ENCODE measurements at places on chromosomes 1 and 21.
A peak's percentile ranks its signal among the peaks of the same experiment; 100 is the strongest.

DNA sequence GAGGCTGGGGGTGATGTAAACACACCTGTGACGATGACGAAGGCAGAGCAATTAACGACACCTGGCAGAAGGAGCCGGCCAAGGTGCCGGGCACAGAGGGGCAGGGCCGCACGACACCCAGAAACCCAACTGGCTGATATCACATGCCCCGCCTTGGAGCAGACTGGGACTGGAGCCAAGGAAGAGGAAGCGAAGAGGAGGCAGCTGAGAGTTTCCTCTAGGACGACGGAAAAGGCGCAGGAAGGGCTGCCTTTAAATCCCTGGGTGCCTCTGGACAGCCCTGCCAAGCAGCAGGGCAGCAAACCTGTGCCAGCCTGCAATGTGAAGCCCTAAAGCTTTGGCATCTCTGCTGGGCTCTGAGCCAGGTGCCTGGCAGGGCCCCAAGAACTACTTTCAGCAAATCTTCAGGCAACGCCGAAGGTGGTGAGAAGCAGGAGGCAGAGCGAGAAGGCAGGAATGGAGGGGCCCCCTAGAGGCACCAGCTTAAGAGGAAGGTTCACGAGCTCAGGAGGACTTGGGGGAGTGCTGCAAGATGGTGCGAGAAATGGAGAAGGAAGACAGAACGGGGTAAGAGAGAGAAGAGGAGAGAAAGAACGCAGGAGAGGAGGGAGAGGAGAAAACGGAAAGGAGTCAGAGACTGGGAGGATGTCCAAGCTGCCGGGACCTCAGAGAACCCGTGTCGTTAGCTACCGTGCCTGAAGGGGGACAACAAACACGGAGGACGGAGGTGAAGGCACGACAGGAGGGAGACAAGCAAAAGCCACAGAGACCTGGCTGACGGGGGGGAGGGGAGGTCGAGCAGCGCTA lies 25.3 kb upstream of the PEF1 start:
- DNase-seq, result peak; percentile 9

DNA sequence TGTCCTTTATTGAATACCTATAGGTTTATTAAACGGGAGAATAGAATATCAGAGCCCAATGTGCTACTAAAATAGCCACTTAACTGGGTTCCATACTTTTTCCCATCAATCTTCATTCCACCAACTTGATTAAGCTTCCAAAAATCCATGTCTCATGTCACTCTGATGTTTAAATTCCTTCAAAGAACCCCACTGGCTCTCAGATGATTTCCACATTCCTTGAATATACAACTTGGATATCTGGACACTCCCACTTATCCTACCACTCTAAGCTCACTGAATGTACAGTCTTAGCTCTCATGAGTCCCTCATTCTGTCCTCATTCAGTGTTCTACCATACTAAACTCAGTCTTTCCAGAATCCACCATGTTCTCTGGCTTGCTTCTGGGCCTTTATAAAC lies 21.1 kb downstream of the COL11A1 start:
- no peak for DNase-seq

DNA sequence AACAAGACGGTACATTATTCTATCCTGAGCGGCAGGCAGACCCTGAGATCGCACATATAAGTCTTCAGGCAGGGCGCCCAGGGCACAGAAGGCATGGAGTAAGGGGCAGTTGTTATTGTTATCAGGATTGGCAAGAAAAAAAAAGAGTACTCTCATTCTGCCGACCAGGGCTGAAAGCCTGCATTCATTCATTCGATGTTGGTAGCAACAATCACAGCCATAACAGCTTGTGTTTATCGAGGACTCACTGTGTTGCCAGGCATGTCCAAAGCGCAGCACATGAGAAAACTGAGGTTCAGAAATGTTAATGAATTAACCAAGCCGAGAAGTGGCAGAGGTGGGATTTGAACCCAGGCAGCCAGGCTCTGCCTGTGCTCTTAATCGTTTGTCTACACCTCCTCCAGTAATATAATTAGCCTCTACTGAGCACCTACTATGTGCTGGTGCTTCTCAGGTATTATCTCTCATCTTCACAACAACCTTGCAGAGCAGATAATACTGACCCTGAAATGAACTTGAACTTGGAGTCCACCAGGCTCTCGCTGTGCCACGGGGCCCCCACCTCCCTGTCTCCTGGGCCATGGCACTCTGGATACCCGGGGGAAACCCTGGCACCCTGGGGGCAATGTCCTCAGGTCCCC lies 56.2 kb downstream of the TAS1R2 start:
- no peak for DNase-seq

- no peak for DNase-seq
Observed at GRCh38 chr1:165381745-165382505, 25.4 kb upstream of the LMX1A start.

DNA sequence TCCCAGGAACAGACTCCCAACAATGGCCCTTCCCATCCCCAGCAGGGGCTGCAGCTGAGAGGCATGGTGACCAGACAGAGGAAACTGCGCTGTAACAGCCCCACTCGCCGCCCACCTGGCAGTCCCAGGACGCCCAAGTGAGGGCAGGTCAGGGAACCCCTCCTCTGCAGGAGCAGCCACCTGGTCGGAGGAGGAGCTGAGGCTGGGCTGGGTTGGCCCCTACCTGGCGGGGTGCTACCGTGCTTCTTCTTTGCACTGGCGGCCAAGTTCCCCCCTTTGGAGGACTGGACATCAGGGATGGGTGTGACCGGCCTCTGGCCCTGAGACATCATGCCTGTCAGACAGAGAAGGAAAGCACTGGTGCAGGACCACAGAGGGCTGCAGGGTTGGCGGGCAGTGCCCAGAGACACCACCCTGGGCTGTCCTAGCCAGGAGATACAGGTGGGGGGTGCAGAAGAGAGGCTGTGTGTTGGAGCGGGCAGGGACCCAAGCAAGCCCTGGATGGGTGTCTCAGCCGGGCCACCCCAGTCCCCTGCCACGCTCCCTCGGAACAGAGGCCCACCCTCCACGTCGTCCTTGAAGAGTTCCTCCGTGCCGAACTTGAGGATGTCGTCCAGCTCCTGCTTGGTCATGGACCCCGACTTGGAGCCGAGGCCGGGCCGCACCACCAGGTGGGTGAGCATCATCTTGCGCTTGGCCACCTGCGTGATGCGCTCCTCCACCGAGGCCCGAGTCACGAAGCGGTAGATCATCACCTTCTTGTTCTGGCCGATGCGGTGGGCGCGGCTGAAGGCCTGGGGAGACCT lies 51.6 kb downstream of the CHD5 start:
- DNase-seq, result no peak

DNA sequence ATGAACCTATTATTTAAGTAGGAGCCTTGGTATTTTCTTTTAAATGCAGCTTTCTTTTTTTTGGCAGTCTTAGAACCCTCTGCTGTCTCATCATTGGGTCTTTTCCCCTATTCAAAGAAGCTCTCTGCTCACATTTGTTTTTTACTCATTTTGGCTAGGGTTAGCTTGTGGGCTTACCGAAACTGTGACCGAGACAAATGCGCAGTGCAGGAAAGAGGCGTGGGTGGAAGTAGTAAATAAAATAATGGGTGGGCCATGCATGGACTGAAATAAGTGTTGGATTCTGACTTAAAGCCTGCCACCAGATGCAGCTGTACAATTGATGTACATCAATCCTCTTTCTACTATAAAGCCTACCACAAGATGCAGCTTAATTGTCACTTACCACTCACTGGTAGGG lies 14.7 kb downstream of the XPR1 start:
- DNase-seq, result no peak

DNA sequence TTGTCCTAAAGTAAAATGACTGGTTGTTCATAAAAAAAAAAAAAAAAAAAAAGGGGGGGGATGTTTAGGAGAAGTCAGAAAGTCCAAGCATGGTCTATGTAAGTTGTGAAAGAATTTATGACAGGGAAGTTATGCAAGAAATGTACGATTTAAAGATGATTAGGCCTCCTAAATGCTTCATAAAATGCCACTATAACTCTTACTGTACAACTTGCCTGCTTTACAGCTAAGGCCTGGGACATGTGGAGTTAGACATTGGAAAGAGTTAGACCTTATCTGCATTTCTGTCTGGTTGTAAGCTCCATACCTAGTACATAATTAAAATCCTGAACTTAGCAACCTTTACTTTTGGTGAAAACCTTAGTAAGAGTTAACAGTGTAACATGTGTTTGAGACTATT lies 150.0 kb downstream of the TPR start:
- DNase-seq, result no peak

DNA sequence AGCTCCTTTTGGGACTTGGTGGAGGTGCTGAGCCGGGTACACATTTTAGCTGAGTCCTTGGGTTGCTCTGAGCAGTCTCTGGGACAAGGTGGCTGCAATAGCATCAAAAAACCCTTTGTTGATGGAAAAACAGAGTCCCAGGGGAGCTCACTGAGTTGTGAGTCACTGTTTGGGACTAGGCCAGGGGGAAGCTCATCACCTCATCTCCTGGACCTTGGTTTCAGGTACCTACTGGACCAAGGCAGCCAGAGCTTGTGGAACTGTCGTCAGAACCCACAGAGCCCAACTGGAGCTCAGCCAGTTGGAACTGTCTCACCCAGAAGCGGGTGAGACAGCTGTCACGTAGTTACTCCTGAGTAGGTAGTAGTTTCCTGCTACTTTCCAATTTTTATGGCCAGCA lies 146.7 kb downstream of the HLX start:
- DNase-seq, result no peak

DNA sequence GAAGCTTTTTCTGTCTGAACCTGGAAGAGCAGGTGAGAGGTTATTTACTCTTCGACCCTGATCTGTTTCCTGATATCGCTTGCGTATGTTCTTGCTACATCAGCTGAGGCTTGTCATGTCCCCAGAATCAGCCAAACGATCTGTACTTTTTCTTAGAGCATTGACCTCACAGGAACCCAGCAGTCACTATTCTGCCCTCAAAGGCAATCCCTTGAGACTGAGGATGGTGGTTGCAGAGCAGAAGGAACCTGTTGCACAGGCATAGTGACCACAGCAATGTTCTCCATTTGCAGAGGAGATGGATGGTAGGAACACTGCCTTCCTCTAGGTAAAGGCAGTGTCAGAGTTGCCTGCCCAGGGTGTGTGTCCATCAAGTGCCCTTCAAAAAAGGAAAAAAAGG lies 11.3 kb upstream of the LACTBL1 start:
- no peak for DNase-seq

DNA sequence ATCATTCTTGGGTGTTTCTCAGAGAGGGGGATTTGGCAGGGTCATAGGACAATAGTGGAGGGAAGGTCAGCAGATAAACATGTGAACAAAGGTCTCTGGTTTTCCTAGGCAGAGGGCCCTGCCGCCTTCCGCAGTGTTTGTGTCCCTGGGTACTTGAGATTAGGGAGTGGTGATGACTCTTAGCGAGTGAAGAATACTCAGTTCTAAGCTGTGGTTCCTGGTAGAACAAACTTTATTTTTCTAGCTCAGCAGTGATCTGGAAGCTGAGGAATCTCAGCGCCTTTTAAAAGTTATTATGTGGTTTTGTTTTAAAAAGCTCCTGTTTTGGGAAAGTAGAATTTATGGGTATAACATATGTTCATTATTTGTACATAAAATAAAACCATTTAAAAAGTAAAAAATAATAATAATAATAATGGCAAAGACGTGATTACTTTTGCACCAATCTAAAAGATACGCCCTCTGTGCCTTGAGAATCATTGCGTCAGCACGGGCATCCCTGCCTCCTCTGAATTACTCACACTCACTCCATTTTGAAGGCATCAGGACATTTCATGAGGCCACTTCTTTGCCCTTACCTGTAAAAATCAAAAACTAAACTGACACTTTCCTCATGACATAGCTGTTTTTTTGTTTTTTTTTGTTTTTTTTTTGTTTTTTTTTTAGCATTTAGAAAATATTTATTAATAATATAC lies 29.7 kb upstream of the TNFRSF1B start:
- no peak for DNase-seq

GRCh38 chr1:182304218-182304617 lies 87.4 kb downstream of the GLUL start:
- DNase-seq, result no peak

DNA sequence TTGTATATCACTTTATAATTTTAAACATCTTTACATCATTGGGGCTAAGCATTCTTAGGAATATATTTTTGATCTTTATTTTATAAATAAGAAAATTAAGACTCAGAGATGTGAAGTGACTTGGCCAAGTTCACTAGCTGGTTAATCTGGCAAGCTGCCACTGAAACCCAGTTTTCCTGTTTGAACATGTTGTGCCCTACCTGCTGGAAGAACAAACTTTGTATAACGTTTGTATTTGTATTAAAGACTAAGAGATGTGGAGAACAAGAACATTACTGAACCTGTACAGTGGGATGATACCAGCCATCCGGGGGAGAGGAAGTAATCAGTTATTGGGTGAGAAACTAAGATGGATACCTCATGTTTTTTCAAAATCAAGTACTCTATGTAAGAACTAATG lies 77.2 kb upstream of the SIPA1L2 start:
- DNase-seq, result no peak

DNA sequence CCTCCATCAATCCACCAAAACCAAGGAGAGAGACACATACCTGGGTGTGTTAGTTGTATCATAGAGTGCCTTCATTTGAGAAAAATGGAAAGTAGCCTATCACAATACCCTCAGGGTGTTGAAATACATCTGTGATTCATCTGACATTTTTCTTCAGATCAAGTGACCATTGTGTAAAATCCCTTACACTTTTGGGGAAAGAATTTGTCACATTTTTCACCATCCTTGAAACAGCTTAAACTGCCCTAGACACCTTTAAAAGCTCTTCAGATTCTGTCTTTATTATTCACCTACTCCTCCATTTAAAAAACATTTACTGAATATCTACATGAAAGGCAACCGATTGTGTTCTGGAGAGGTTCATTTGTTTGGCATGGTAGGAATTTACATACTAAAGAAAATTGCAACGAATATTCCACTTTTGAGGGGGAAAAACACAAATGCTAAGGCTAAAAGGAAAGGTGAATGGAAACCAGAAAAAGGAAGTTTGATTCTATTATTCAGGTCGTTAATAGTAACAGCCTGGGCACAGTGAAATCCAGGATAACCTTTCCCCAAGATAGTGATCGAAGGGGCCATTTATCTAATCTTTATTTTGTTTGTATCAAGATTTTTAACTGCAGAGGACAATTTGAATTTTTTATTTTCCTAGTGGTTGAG lies 70.4 kb upstream of the SAMSN1 start:
- DNase-seq, result no peak

DNA sequence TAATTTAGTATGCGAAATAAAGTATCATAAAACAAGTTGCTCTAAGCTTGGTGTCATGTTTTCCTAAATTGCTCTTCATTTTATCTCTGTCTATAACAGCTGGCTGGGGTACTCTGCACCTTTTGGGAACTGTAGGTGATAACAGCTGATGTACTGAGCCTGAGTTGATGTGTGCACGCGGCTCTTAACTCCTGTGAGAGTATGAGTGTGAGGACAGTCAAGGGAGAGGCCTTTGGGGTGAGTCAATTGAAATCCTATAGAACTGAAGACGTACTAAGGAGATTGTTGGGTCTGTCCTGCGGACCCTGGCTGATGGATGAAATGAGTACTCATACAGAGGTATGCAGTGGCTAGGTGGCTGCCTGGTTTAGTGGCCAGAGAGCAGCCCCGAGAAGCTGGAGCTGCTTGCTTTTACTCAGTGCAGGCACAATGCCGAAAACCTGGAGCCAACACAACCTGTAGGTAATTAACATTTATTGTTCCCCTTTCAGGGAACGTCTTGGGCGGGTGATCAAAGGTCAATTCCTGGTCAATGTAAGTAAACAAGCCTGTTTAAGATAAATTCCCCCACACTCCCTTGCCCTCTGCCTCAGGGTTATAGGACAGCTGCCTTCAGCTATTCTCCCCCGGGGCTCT lies 188.5 kb downstream of the PRDM2 start:
- DNase-seq, result no peak

GRCh38 chr1:241485554-241485992 lies 34.0 kb downstream of the FH start:
- no peak for DNase-seq
